Right forelimb (tissue), 1 donor: ENCODE measurements at places on chromosomes 3 and 15.

- DNase-seq, result no peak
These were observed 551.6 kb downstream of the ZIC1 start for GRCh38 chr3:147960786-147961185.

- no peak for DNase-seq
These were observed 68.1 kb upstream of the DLG1 start for GRCh38 chr3:197366301-197367044.

DNA sequence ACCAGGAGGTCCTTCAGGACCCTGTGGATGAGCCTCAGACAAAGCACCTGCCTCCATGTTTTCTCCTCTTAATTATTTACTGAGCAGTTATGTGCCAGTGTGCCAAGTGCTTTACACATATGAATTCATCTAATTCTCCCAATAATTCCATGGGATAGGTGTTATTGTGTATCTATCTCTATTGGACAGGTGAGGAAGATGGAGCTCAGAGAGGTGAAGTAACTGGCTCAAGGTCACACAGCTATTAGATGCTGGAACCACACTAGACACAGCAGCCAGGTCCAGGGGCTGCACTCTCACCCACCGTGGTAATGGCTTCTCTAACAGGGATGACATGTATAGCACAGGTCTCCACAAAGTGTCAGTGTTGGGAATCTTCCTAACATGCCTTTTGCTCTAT lies 70.2 kb downstream of the TLE3 start:
- DNase-seq, result peak; percentile 9

GRCh38 chr3:52144034-52144795 lies 10.0 kb downstream of the POC1A start:
- peak; percentile 90 for DNase-seq

DNA sequence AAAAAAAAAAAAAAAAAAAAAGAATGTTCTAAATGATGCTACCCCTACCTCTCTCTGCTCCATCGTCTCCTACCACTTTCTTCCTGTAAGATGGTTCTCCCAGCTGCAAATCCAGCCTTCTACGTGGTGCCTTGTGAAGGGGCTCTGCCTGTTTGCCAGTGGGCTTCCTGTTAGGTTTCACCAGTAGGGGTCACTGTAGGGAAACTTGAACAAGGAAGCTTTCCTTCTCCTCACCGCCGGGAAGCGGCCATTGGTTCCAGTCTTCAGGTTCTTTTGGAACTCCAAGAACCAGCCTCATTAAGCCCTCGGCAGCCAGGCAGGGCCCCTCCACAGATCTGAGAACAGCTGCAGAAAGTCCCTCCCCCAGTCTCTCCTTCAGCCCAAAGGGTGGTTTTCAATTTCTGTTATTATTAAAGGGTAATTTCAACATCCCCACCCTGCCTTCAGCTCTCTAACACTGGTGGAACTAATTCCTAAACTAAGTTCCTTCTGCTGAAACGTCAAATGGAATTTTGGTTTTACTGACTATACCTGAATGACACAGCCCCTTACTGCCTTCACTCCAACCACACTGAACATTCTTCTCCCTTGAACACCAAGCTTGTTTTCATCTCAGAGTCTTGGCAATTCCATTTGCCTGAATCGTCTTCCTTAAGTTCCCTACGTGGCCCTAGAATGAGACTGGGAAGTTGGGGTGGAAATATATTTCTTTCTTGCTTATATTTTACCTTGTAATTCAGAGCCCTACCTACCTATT lies 13.5 kb downstream of the MCCC1 start:
- no peak for DNase-seq

DNA sequence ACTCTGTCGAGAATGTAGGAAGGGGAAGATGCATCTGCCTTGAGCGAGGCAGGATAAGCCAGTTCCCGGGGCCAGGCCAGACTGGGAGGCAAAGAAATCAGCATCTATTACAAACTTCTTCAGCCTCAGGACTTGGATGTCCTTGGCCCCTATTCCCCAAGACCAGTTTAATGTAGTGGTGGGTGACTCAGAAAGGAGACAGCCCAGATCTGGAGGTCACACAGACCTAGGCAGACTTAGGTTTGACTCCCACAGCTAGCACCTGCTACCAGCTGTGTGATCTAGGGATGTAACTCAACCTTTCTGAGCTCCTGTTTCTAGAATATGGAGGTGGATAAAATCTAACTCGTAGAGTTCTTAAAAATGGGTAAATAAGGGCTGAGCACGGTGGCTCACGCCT lies 409.5 kb upstream of the PROK2 start:
- no peak for DNase-seq

DNA sequence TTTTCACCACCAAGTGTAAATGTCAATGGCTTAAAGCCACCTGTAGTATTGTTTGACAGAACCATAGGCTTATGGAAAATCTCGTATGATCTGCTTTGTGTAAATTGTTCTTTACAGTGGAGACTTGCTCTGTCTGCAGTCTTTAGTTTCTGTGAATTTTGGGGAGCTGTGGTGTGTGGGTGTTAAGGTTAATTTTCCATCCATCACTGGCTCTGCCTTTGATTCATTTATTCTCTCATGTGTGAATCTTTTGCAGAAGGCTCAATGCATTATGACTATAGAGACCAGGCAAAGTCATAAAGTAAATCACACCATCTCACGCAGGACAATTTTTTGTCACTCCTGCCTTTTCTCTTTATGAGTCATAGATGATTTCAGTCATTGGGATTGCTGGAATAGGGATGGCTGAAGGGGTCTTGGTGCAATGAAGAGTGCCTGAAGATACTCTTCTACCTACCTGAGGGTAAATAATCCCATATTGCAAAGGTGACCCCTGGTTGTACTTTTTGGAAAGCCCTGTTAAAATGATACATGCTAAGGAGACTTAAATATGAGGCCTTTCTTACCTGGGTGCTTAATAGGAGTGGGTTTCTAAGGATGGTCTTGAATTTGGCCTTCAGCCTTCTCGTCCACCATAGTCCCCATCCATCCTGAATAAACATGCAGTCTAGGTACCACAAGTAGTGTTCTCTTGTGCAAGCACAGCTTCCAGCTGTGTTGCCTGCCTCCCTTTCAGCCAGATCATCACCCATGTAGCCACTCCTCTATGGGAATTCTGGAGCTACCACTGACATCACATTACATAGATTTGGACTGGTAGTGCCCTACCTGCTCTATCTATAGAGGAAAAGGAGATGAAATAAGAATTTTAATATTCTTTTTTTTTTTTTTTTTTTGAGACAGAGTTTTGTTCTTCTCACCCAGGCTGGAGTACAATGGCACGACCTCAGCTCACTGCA lies 14.3 kb downstream of the TGFBR2 start:
- DNase-seq, result no peak

DNA sequence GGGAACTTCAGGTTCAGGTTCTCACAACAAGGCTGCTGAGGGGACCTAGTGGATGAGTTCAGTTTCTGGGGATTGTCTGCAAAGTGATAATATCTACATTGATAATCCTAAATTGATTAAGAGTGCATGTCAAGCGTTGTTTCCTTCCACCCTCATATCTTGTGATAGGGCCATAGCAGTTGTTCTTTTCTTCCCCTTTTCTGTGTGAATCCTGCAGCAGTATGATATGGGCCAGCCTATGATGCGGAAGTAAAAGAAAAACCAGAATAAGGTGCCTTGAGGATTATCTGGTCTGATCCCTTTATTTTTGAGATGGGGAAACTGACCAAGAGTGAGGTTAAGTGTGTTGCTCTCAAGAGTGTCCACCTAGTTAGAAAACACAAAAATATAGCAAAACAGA lies 86.2 kb downstream of the MITF start:
- no peak for DNase-seq

GRCh38 chr3:72453706-72454105 lies 394.5 kb downstream of the SHQ1 start:
- no peak for DNase-seq

DNA sequence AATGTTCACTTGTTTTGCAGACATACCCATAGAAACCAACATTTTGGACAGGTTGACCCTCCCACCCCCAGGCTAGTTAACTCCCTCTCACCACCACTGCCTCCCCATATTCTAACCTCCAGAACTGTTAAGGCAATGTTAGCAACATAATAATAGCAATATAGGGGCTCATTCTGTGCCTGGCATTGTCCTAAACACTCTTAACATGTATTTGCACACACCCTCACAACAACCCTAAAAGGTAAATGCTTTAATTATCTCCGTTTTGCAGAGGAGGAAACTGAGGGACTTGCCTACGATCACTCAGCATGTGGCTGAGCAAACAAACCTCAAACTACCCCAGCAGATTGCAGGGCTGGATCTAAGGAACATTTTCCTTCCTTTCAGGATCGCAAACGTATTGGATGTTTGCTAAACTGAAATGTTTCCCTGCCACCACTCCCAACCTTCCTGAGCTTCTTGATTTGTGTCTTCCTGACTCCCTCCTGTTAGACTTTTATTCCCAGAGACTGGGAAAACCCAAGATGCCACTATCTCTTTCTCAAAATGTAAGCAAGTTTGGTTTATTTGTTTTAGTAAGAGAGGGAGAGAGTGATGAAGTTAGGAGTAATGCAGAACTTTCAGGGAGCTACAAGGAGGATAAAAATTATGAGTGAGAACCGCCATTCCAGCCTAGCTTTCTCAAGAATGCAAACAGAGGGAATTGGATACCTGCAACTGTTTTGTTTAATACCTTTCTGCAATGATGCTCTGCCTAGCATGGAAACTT lies 1.3 kb downstream of the SCG5 start:
- no peak for DNase-seq

DNA sequence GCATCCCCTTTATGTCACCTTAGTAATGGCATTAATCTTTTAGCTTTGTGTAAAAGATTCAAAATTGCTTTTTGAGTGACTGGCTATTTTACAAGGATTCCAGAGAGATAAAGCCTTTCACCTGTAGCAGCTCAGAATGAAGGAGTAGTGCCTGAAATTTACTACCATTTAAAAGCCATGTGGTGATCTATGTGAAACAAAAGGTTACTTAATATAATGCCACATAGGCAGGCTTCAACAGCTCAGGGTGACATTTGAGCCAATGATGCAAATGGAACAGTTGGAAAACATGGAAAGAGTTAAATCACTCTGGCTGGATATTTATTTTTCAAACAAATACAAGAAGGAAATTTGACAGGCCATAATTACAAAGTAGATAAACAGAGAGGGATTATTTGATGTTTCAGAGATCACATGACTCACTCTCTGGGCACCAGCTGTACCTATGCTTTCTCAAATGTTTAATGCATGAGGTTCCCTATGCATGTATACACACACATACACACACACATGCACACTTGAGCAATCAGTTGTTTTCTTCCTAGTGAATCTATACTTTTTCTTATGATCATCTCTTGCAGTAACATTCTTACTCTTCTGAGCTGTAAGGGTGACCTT lies 171.5 kb downstream of the ZMAT3 start:
- DNase-seq, result no peak

DNA sequence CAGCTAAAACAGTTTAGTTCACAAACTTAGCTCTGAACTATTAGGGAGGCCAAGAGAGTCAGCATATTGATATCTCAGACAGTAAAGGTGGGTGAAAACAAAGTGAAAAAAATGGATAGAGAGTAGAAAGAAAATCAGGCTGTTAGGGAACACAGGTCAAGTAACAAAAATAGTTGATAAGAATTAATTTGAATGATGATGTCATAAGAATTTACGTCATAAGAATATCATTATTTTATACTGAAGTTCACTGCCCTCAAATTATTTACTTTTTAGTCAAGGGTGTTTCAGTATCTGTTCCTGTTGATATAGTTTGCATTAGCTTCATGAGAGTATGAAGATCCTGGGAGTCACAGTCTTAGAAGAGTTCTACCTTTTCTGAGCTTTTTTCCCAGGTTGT lies 1134.6 kb downstream of the SI start:
- DNase-seq, result no peak

DNA sequence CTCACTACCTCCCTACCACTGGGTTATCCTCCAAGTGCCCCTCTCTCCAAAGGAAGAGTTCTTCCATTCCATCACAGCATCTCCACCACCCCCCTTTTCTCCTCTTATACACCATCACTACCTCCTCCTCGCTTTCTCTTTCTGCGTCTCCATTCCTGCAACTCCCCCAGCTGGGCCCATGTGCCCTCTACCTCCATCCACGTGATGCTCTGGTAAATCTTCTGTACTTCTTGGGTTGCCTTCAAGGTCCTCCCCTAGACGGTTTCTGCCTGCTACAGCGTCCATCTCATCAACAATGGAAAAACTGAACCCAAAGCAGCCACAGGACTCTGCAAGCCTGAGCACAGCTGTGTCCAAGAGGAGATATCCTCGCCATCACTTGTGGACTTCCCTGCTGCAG lies 129.5 kb upstream of the SLCO3A1 start:
- DNase-seq, result no peak

DNA sequence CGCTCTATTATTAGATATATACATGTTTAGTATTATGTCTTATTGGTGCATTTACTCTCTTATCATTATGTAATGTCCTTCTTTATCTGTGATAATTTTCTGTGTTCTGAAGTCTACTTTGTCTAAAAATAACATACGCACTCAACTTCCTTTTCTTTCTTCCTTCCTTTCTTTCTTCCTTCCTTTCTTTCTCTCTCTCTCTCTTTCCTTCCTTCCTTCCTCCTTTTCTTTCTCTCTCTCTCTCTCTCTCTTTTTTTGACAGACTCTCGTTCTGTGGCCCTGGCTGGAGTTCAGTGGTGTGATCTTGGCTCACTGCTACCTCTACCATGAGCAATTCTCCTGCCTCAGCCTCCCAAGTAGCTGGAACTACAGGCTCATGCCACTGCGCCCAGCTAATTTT lies 15.2 kb downstream of the ADIPOQ start:
- no peak for DNase-seq
